Fibroblast of lung (primary cell): ENCODE measurements at places on chromosomes 13 and 19.

- DNase-seq, result peak; percentile 92
Measured at GRCh38 chr13:72180253-72180952, 313.4 kb upstream of the DACH1 start.

DNA sequence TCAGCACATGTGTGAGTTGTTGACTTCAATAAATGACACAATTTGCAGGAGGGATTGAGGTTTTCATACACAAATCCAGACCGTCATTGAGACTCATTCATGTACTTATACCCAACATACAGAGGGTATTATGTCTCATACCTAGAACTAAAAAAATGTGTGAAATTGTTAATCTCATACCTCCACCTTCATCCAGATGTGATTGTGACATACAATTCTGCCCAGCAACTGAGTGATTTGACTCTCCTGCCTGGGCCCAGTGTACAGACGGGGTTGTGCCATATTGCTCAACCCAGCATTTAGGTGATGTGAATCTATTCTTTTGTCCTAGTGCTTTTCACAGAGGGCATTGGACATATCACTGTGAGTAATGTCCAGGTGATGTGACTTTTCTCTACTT, 12.6 kb upstream of the ZNF681 start:
- DNase-seq, result no peak

- DNase-seq, result no peak
Measured at GRCh38 chr13:112143753-112144615, 77.0 kb downstream of the SOX1 start.

DNA sequence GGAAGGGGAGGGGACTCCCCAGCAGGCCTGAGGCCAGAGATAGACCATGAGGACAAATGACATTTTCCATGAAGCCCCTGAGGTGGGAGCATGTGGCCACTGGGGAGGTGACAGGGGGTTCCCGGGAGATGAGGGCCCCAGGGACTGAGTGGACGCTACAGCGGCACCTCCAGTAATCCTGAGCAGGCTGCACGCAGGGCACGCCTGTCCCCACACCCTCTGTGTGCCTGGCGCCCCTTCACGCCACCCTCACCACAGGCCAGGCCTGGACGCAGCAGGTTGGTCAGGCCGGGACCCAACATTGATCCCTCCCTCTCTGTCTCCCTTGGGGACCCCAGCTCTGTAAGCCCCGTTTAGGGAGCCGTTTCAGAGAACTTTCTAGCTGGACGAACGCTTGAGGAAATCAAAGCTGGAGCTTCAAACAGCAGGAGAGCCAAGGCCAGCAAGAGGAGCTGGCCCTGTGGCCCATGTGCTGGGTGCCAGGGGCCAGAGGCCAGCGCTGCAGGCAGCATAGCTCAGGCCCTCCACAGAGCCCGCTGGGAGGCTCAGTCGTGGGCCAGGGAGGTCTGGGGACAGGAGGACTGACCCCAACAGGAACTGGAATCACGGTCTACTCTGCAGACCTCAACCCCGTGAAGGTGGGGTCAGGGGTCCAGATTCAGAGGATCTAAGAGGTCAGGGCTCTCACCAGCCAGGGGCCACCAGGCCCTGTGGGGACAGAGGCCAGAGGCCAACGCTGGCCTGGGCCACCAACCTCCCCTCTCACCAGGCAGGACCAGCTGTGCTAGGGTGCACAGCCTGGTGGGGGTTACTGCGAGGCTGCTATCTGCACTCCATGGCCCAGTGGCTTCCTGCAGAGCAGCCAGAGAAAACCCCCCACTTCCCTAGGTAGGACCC, 14.6 kb downstream of the LSM4 start:
- DNase-seq, result no peak

- no peak for DNase-seq
Measured at GRCh38 chr13:99859178-99860177, 112.1 kb downstream of the ZIC5 start.

- no peak for DNase-seq
Measured at GRCh38 chr13:106517109-106517847, 18.2 kb downstream of the EFNB2 start.
